Left renal pelvis (tissue), 4 donors: ENCODE measurements at places on chromosomes 11 and 22. TPM values are rescaled to one million over a fixed set of nuclear protein-coding genes. Genes with fewer than 3 reads are reported as not detected.

The ASCL2 gene
- 4.7 TPM for polyA plus RNA-seq

- DNase-seq, result no peak
Measured at GRCh38 chr11:105611572-105612441, 1.9 kb downstream of the GRIA4 start.

DNA sequence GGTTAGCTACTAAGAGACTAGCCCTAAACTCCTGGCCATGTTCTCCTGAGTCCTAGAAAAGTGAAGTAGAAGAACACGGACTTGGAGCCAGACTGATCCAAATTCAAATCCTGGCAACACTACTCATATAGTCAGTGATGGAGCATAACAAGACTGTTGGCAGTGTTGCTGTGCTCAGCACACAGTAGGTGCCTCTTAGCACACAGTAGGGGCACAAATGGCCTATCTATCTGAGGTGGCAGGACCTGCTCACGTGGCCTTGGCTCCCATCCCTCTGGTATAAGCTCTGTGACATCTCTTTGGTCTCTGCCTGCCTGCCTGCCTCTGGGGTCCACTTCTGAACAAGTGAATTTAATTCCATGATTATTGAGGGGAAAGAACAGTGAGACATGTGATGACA lies 15.4 kb downstream of the TENM4 start:
- DNase-seq, result no peak

GRCh38 chr11:47468598-47469214 lies 19.8 kb upstream of the RAPSN start:
- no peak for DNase-seq

DNA sequence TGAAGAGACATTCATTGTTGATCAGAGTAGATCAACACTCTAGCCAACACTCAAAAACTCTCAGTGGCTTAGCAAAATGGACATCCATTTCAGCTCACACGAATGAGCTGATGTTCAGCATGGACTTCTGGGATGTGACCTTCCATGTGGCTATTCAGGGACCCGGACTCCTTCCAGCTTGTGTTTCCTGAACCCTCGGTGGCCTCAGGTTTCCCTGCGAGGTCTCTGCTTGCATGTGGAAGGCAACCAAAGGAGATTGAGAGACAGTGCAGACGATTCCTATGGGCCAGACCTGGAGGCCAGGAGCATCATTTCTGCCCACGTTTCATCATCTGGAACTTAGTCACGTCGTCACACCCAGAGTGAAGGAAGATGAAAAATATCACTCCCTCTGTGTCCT lies 1137.4 kb downstream of the TBC1D22A start:
- no peak for DNase-seq

- DNase-seq, result no peak
Measured at GRCh38 chr22:46590334-46590733, 29.9 kb upstream of the GRAMD4 start.

- no peak for DNase-seq
Measured at GRCh38 chr11:845872-846495, 3.3 kb downstream of the TSPAN4 start.

DNA sequence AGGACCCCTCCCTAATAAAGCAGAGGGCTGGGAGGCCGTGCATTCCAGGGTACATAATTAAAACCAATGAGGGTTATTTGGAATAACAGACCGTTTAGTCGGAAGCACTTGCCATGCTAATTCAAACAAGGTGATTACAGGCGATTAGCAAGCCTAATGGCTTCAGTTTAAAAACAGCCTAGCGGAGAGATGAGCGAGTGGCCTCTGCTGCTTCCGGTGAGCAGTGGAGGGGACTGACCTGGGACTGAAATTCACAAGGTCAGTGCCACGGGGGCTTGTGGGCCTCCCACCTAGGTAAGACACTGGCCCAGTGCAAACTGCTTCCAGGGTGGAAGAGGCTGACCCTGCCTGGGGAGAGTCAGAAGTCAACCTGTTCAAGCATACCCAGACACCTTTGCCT lies 56.8 kb upstream of the ALX4 start:
- DNase-seq, result no peak

GRCh38 chr22:21942407-21943343 lies 10.0 kb downstream of the PPM1F start:
- DNase-seq, result no peak

GRCh38 chr11:44862558-44863101 lies 88.1 kb downstream of the TP53I11 start:
- no peak for DNase-seq

DNA sequence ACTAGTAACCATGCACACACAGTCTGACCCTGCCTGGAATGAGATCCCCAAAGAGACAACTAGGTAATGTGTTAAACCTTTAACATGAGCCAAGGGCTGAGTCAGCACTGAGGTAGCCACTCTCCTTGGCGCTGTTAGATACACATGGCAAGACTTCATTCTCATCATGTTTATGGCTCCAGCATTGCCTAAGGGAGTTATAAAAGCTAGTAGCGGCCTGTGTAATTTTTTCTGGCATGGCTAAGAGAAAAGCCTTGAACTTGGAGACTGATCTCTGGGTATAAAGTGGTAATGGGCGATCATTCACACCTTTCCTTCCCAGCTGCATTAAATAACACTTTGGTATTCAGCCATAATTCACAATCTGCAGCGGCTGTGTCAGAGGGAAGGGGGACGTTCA lies 779.7 kb upstream of the LRRC4C start:
- DNase-seq, result no peak
